ENCODE measurements at places on chromosomes 4 and X.

DNA sequence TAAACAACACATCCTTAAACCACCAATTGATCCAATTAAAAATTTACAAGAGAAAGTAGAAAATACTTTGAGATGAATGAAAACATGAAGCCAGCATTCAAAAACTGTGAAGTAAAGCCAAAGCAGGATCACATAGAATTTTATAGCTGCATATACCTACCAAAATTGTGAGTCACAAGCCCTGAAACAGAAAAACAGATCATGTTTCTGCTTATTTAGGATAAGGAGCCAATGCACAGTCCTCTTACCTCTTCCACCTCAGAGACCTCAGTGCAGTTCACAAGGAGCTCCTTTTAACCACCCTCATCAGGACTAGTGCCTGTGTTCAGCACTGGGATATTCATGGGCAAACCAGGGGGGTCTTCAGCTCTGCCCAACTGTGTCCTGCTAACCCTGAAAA lies 386.7 kb downstream of the TECRL start:
- DNase-seq: no peak

- no peak for DNase-seq
These were observed 758 bp upstream of the NR3C2 start for GRCh38 chr4:148442832-148443511.

DNA sequence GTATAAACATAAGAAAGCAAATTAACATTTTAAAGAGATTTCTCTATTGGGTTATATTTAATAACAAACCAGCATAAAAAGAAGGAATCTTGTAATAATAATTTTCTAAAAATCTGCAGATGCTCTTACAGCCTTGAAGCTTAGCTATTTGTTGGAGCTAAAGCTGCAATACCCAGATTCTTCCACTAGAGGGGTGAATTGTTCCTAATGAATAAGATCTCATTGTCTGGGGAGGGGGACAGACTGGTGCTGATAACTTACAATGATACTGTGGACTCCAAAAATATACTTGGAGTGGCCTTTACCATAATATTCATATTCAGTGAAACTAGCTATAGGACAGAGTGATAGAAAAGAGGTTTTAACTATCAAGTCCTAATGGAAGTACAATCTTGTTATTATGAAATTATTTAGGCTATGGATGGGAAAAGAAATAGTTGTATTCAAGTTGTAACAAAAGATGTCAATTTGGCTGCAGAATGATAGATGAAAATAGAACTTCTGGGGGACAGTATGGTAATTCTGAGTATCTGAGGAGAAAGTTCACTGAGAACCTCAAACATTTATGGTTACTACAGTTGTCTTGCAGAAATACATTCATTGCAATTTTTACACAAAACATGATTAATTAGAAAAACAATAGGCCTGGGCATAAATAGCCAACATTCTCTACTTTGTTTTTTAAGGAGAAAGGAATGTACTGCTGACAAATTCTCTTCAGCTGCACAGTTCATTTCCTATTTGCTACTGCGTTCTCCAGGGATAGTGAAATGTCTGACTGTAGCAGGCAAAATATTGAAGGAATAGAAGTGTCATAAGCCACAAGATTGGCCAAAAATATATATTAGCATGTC lies 443.3 kb downstream of the GBA3 start:
- DNase-seq: no peak

DNA sequence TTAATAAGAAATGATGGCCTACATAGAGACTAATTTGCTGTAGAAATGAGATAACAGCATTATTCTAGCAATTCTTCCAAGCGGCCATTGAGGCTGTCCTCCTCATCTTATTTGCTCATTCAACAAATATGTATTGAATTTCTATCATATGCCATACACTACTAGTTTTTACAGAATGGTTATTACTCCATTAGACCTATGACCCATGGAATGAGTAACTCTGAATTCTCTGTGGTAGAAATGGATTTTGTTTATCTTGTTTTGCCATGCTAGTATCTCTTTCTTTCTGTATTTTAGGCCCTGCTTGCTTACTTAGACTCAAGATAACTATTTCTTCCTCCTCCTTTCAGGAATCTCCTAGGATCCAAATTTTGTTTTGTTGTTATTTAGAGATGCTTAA lies 103.5 kb downstream of the RPA4 start:
- DNase-seq: no peak

- no peak for DNase-seq
These were observed 107.4 kb upstream of the FTHL17 start for GRCh38 chrX:31179203-31179602.

DNA sequence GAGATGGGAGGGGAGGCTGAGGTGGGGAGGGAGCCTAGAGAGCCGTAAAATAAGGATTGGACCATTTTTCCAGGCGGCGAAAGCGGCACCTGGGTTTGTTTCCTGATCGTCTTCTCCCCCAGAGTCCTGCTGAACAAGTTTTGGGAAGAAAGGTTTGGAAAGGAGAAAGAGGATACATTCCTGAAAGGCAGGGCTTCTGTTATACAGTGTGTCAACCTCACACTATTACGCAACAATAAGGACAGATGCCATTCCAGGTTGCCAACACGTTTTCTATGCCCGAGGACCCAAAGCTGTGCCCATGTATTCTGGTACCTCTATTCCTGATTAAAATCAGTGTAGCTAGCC lies 658 bp downstream of the SCOC start:
- no peak for DNase-seq

DNA sequence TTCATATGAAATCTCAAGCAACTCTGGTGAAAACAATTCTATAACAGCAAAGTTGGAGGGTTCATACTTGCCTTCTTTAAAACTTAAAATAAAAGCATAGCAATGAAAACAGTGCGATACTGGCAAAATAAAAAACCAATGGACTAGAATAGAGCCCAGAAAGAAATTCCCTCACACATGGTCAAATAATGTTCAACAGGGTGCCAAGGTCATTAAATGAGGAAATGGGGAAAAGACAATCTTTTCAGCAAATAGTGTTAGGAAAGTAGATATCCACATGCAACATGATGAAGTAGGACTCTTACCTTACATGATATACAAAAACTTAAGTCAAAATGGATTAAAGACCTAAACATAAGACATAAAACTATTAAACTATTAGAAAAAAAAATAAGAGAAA lies 970.2 kb upstream of the AGA start:
- DNase-seq: no peak

DNA sequence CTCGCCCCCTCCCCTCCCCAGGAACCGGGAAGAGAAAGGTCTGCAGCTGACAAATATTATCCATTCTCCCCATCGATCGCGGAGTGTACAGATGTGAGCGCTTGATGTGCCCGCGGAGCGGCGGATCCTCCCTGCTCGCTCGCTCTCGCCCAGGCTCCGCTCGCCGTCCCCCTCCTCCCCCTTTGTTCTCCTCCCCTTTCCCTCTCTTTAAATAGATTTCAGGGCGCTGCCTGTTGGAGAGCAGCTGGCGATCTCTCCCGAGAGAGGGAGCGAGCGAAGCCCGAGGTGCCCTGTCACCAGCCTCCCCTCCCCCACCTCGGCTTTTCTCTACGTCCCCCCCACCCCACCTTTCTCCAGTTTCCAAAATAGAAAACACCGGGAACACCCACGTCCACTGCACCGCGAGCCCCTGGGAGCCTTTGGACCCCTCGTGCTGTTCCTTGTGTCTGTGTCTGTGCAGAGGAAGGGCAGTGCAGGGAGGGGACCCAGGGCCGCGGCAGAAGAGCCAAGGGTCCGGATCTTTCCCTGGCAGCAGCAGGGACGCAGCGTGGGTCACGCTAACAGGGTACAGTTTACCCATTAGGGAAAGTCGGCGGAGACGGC lies 56.6 kb upstream of the BCOR start:
- no peak for DNase-seq

GRCh38 chr4:170011921-170012628 lies 14.1 kb downstream of the MFAP3L start:
- no peak for DNase-seq

DNA sequence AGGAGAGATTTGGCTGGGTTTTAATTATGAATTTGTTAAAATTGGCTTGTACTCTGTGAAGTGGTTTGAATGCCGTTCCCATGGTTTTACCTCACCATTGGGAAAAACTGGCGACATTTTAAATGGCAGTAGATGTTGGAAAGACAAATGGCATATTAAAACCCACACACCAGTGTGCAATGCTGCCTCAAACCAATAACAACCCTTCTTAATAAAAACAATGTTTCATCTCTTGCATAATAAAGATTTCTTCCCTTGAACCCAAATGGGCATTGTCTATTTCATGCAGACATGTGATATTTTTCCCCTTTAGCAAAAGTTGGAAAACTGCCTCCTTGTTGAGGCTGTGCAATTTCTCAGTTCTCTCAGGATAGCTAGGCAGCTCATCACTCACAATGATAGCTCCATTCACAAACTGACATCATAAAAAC lies 33.7 kb downstream of the GABRB1 start:
- DNase-seq: no peak

- DNase-seq: no peak
These were observed 196.4 kb upstream of the DDX53 start for GRCh38 chrX:22803353-22803752.
